T-helper 22 cell (primary cell): ENCODE measurements at places on chromosomes 7 and 10.

- DNase-seq: no peak
Observed at GRCh38 chr7:22896917-22897316, 74.3 kb upstream of the TOMM7 start.

DNA sequence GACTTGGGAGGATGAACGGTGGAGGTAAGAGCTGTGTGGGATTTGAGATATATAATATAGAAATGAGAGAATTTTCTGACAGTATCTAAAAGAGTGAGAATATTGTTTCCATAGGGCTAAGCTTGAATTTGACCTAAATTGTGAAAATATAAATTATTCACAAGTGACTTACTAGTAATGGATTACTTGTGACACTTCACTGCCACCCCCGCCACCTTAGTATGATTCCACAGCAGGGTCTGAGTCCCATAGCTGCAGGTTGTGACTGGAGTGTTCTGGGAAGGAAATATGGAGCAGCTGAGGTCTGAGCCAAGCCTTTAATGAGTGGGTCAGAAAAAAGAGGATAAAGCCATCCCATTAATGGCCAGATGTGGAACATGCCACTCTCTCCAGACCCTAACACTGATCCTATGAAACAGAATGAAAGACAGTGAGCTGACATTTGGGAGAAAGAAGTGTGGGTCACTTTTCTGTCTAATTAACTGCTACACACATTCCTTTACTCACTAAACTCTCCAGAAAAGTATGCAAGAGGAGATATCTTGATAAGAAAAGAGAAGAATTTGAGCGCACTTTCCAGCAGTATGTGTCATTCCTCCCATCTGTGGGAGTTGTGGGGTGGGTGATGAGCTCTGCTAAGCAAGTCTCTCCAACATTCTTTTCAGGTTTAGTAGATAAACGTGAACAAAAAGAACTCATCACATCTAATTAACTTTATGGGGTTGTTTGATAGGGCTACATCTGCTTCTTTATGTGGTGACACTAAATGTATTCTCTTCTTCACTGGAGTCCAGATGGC, 1193.4 kb downstream of the SORCS3 start:
- DNase-seq: no peak

DNA sequence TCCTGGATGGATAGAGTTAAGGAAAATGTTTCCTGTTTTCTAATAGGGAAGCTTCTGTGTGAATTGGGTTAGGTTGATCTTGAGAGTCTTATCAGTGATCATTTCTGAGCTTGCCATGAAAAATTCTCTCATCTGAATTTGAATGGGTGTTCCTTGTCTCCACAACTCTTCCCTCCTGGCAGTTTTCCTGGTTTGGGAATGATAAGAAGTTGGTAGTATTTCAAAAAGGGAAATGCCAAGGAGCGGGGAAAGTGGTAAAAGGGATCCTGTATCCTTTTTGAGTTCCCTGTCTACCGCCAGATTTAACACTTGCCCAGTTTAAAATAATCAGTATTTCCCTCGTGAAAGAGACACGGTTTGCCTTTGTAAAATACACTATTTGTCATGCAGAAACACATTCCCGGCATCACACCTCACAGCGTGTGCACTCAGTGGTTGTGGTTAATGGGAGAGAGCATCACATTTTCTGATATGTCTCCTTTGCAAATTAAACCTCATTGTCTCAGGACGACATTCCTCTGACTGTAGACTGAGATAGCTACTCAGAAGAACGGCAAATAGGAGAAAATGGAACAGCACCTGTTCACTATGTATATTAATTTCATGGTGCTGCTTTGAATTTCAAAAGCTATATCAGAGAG, 113.2 kb upstream of the IFRD1 start:
- no peak for DNase-seq

DNA sequence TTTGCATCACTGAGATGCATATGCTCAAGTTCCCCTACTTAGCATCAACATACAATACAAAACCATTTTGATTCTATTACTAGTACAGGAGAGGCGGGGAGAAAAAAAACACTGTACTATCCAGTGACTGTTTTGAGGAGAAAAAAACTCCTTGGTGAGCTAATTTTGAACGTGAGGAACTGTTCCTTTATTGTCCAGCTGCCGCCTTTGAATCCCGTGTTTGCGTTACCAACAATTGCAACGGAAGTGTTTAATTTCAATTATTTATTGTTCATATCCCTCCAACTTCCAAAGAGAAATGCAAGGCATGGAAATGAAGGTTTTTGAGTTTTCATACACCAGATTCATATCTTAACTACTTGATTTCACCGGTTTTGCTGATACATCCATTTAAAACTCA, 66.4 kb upstream of the ARHGAP21 start:
- no peak for DNase-seq

DNA sequence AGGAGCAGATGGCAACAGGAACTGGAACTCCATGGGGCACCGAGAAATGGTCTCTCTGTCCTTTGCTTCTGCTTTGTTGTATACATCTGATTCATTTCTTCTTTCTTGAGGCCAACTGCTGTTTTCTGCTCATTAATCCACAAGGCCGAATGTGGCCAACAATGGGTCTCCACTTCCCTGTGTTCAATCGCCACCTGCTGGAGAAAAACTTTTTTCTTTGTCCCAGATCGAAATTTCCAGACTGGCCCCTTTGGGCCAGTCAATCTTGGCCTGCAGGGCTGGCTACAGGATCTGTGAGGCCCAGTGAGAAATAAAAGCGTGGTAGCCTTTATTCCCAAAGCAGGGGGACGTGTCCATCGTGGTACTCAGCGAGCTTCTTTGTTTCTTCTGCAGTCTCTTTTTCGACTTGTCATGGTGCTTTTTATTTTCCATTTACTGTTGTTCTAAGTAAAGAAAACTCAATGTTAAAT, 58.8 kb downstream of the PARP12 start:
- DNase-seq: no peak

GRCh38 chr10:11381023-11381422, 230.4 kb downstream of the USP6NL start:
- no peak for DNase-seq

- DNase-seq: no peak
Observed at GRCh38 chr7:50653126-50653864, 88.1 kb upstream of the DDC start.

GRCh38 chr7:37110660-37111424, 337.8 kb downstream of the ELMO1 start:
- no peak for DNase-seq

DNA sequence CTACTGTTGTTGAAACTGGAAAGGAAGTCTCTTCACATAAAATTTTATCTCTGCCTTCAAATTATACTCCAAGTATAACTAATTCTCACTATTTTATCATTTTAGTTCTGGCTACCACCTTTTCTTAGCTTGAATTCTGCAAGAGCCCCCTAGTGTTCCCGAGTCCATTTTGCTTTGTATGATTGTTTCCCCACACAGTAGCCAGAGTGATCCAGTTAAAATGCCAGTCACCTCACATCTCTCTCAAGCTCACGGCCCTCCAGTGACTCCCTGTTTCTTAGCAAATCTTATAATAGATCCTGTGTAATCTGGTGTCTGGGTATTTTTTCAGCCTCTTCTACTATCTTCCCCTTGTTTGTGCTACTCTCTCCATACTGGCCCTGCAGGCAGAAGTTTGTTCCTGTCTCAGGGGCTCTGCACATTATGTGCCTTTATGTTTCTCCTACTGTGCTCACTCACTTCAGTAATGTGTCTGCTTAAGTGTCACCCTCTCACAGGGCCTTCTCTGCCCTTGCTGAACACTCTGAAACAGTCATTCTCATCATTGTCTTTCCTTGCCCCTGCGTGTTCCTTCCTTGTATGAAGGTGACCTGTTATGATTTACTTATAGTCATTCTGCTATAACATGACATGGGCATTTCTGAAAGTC, 8.9 kb downstream of the WAC start:
- no peak for DNase-seq

GRCh38 chr7:129047761-129048160, 7.2 kb downstream of the TNPO3 start:
- no peak for DNase-seq

- DNase-seq: no peak
Observed at GRCh38 chr7:87941138-87941537, 7.1 kb downstream of the ADAM22 start.

- DNase-seq: no peak
Observed at GRCh38 chr7:133481676-133482075, 228.8 kb downstream of the EXOC4 start.

DNA sequence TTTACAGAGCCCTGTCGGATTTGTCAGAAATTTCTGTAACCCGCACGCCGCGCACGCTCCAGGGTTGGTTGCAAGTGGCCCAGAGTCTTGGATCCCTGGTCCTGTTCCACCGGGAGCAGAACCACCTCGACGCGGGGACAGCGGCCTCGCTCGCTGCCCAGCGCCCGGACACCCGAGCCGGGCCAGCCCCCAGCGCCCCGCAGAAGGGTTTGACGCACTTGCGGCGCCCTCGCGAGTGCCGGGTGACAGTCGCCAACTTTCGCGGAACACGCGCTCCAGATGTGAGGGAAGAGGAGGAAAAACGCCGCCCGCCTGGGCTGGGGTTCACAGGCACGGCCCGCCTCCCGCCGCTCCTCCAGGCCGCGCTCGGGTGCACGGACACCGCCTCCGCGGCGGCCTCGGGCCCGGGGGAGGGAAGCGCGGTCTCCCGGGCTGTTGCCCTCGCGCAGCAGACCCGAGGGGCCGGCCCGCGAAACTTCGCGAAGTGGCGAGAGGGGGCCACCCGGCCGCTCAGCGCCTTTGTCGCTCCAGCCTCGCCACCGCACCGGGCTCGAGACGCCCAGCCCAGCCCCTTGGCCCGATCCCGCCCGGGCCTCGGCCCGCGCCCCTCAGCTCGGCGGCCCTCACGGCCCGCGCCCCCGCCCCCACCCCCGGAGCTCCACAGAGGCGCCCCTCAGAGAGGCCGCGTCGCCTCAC, 514 bp downstream of the RNF216 start:
- DNase-seq: no peak

GRCh38 chr7:51591223-51591622, 274.6 kb upstream of the COBL start:
- no peak for DNase-seq

- DNase-seq: no peak
Observed at GRCh38 chr10:61016630-61017029, 72.6 kb upstream of the RHOBTB1 start.

DNA sequence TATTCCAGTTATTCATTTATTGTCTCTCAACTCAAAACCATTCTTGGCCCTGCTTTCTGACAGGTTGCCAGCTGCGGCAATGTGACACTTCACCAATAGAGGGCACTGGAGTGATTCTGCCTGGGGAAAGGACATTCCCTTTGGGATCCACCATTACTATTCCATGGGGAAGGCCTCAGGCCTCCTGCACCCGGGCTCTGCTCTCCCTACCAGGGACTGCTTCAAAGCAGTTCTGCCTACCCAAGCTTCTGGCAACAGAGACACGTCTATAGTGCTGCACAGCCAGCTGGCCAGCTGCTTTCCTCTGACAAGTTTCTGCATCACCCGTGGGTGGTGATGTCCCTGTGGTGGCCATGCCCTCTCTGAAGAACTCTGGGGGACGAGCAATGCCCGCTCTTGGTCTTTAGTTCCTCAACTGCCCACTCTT, 163.8 kb downstream of the ELMO1 start:
- no peak for DNase-seq

DNA sequence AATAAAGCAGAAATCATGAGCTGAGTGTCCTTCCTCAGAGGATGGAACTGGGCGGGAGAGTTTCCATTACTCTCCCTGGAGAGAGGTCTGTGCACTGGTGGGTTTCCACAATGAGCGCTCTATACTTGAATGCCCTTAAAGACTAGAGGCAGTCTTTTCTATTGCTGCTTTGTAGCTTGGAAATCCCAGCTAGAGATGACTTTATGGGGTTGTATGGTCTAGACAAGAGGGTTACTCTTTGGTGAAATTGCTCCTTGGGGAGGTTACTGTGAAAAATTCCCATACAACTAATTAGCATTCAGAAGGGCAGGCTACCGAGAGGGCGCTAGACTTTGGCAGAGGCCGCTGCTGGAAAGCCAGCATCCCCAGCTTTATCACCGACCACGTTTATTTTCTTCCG, 136.8 kb downstream of the TAX1BP1 start:
- no peak for DNase-seq

GRCh38 chr7:17595546-17595945, 297.1 kb downstream of the AHR start:
- no peak for DNase-seq

DNA sequence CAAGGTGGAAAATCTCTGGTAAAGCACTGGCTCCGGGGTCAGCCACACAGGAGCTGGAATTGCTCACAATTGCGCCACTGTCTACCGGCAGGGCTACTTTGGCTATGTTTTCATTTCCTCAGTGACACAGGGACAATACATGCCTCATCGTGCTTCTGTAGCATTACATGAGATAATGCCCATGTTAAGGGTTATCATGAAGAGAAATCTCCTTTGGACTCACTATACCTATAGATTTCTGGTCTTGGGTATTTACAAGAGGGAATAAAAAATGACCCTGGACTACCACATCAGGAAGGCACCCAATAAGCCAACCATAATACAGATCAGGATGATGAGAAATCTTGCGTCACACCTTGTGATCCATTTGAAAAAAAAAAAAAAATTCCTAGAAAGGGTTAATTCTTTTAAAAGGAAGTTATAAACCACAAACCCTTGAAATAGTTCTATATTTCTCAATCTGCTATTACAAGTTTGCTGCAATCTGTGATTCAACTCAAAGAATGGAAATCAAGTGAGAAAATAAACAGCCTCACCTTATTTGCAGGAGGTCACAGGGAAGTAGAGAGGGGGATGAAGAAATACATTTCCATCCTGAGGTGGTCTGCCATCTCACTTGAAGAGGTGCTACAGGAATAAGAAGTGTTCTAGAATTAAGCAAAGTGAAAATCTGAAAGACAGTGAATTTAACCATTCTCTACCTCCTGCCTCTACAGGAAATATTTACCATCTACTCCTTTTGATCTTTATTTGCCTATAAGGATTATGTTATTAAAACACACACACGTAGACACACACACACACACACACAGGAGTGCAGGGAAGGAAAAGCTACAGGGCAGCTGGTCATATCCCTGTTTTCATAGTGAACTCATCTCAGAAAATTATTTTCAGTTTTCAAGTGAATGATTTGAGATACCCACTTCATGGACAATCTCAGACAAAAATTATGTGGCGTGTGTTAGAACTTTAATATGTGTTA, 231.3 kb upstream of the CELF2 start:
- no peak for DNase-seq

- DNase-seq: no peak
Observed at GRCh38 chr7:12653518-12653917, 33.9 kb upstream of the ARL4A start.

GRCh38 chr10:63267414-63268148, 134.5 kb downstream of the NRBF2 start:
- no peak for DNase-seq

DNA sequence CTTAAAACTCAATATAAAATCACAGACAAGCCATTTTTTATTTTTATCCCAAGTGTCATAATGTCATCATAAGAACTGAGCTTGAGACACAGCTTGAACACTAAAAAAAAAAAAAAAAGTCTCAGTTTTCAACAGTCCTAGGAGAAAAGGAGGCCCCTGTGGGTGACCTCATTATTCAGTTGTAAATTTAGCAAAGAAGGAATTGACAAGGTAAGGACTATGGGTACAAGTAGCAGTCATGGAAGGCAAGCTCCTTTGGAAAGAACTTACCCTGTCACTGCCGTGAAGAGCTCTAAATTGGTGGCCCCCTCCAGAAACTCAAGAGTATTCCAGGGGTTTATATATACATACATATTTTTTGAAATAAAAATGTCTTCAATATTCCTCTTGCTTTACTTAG, 864.4 kb upstream of the KCND2 start:
- no peak for DNase-seq
